CD4-positive, alpha-beta memory T cell (primary cell): ENCODE measurements at places on chromosomes 13 and 19.
A peak's percentile ranks its signal among the peaks of the same experiment; 100 is the strongest.

DNA sequence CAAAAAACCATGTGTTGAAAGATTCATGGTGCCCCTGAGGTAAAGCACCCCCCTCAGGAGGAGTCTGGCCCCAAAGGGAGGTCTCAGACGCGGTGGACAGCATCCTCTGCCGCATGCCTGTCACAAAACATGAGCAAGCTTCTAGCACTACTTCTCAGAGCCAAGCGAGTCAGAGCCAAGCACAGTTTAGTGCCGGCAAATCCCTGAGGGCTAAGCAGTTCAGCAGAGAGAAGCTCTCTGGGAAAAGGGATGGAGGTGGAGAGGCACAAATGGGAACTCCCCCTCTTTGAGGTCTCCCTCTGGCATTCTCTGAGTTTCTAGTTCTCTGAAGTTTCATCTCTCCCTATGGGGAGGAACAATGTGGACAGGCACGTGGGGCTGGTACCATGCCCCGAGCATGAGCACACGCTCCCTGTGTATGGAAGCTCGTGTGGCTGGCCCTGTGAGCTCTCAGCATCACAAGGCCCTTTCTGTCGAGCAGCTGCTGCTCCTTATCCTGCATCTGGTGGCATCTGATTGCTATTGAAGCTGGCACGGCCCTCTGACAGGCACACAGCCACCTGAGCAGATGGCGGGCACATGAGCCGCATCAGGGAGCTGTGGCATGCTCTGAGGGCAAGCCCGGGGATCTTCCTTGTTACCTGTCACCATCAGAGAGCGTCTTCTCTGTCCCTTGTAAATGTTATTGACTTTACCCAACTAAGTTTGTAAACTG is 325.1 kb downstream of the SLC7A1 start:
- H3K4me1 ChIP-seq: no peaks in the 10 kb centered on the region
- H3K27me3 ChIP-seq: no peaks in the 10 kb centered on the region
- H3K4me3 ChIP-seq: no peak overlapping the region
- no peaks in the 10 kb centered on the region for H3K36me3 ChIP-seq
- DNase-seq: no peak

GRCh38 chr13:50685491-50685890 is 158.0 kb downstream of the DLEU7 start:
- H3K4me1 ChIP-seq: no peaks in the 10 kb centered on the region
- no peak overlapping the region for H3K27ac ChIP-seq
- no peak for DNase-seq
- H3K27me3 ChIP-seq: no peaks in the 10 kb centered on the region
- H3K36me3 ChIP-seq: no peaks in the 10 kb centered on the region

GRCh38 chr19:31351056-31351854 is 2.0 kb upstream of the TSHZ3 start:
- H3K4me1 ChIP-seq: peaks cover 54% of the 10 kb centered on the region
- H3K27me3 ChIP-seq: peaks cover 62% of the 10 kb centered on the region
- H3K36me3 ChIP-seq: no peaks in the 10 kb centered on the region
- DNase-seq: no peak

DNA sequence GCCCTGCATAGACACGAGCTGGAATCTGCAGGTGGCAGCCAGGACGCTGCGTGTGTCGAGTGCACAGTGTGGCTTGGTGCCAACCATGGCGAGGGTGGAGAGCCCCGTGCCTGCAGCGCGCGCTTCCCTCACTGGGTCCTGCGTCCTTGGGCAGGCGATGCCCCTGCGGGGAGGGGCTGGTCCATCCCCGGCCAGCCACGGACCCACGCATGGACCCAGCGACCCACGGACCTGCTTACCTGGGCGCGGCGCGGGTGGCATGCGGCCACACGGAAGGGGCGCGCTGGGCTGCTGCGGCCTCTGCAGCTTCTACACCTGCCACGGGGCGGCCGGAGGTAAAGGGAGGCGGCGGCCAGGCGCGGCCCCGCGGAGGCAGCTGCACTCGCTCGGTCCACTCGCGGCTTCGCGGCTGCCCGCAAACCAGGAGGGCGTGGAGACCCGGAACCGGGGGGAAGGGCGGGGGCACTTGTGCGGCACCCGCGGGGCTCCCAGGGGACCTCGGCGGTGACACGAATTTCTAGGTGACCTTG is 569 bp upstream of the MCF2L start:
- DNase-seq: peak; percentile 60
- H3K27ac ChIP-seq: peak overlapping the region; percentile 57
- no peaks in the 10 kb centered on the region for H3K27me3 ChIP-seq
- H3K36me3 ChIP-seq: no peaks in the 10 kb centered on the region
- H3K4me3 ChIP-seq: peak overlapping the region; percentile 11
- H3K4me1 ChIP-seq: peaks cover 18% of the 10 kb centered on the region

GRCh38 chr13:51629491-51630287 is 45.4 kb downstream of the WDFY2 start:
- no peak overlapping the region for H3K27ac ChIP-seq
- H3K4me3 ChIP-seq: no peak overlapping the region
- DNase-seq: no peak
- H3K4me1 ChIP-seq: peaks cover 17% of the 10 kb centered on the region
- no peaks in the 10 kb centered on the region for H3K36me3 ChIP-seq
- no peaks in the 10 kb centered on the region for H3K27me3 ChIP-seq

GRCh38 chr19:30551271-30551670 is 179.1 kb downstream of the ZNF536 start:
- H3K4me1 ChIP-seq: no peaks in the 10 kb centered on the region
- no peak overlapping the region for H3K4me3 ChIP-seq
- no peaks in the 10 kb centered on the region for H3K36me3 ChIP-seq
- DNase-seq: no peak
- H3K27me3 ChIP-seq: no peaks in the 10 kb centered on the region

- DNase-seq: no peak
- H3K36me3 ChIP-seq: no peaks in the 10 kb centered on the region
- H3K4me1 ChIP-seq: no peaks in the 10 kb centered on the region
Measured at GRCh38 chr13:113732961-113733950, 25.8 kb upstream of the TMEM255B start.

- peak within 1 kb of the TSS; percentile 72 for H3K27ac ChIP-seq
- H3K27me3 ChIP-seq: no peaks in the 10 kb centered on the region
- peaks cover 47% of the 10 kb centered on the region for H3K4me1 ChIP-seq
- H3K36me3 ChIP-seq: no peaks in the 10 kb centered on the region
- peak; percentile 85 for DNase-seq
Measured at GRCh38 chr19:46346821-46347571, at the start of gene PPP5C. Gene PPP5C (plus strand): TSS chr19:46347087. CDS start chr19:46347097, 10 bp downstream.

- H3K36me3 ChIP-seq: no peaks in the 10 kb centered on the region
- H3K4me1 ChIP-seq: no peaks in the 10 kb centered on the region
- H3K4me3 ChIP-seq: no peak overlapping the region
- DNase-seq: no peak
- H3K27ac ChIP-seq: no peak overlapping the region
- no peaks in the 10 kb centered on the region for H3K27me3 ChIP-seq
Measured at GRCh38 chr13:106958621-106959048, 390.7 kb upstream of the ARGLU1 start.

DNA sequence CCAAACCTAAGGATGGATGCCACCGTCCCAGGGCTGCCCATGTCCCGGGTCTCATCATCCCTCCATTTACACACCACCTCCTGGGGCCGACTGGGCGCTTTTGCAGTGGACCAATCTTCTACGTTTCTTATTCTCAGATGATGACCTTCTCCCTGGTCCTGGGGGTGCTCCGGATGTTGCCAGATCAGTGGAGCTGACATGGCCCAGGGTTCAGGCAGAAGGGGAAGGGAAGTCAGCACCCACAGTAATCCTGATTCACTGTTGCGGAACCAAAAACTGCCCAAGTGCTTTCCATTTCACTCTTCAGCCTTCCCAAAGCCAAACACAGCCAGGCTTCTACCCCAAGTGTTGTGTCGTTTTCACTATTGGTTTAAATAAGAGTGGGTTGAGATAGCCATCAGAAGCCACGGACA is 29.8 kb downstream of the RAB20 start:
- H3K4me1 ChIP-seq: no peaks in the 10 kb centered on the region
- no peak overlapping the region for H3K27ac ChIP-seq
- H3K36me3 ChIP-seq: no peaks in the 10 kb centered on the region
- DNase-seq: no peak

GRCh38 chr13:23845105-23845725 is 44.0 kb downstream of the MIPEP start:
- no peaks in the 10 kb centered on the region for H3K4me1 ChIP-seq
- no peaks in the 10 kb centered on the region for H3K27me3 ChIP-seq
- H3K27ac ChIP-seq: no peak overlapping the region
- H3K36me3 ChIP-seq: no peaks in the 10 kb centered on the region
- no peak for DNase-seq

DNA sequence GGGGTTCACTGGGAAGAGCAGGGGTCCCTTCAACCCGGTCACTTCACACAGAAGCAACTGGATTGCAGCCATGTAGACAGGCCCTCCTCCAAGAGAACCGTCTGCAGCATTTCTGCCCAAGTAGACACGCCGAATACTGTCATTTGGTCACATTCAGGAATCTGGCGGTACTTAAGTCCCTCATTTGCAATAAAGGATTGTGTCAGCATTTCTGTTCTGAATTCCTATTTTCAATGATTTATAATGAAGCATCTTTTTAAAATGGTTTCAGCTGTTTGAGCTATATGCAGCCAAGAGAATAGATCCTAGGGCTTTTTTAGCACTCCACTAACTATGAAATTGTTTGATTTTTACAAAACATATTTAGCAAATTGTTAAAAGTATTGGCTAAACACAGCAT is 143.5 kb upstream of the SOX1 start:
- H3K27me3 ChIP-seq: no peaks in the 10 kb centered on the region
- H3K4me3 ChIP-seq: no peak overlapping the region
- DNase-seq: no peak
- no peaks in the 10 kb centered on the region for H3K36me3 ChIP-seq

DNA sequence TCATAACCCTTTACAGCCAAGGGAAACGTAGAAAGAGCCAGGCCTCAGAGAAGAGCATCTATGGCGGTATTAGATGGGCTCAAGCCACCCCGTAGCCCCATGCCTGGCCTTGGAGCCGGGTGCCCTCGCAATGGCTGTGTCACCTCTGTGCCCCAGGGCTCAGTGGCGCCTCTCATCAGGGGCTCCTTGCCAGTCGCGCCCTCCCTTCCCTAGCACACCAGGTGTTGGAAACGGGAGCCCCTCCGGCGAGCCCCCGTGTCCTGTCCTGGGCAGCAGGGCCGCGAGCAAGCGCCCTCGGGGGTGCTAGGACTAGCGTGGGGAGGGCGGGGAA is 453 bp downstream of the ZNF256 start:
- H3K4me1 ChIP-seq: peaks cover 18% of the 10 kb centered on the region
- H3K27ac ChIP-seq: peak overlapping the region; percentile 66
- H3K36me3 ChIP-seq: peaks cover 15% of the 10 kb centered on the region
- peak; percentile 34 for DNase-seq
- peak overlapping the region; percentile 89 for H3K4me3 ChIP-seq
